ENCODE measurements at places on chromosomes 1 and 21. TPM values are rescaled to one million over a fixed set of nuclear protein-coding genes. Genes with fewer than 3 reads are reported as not detected.

Gene IVL
- not detected for total RNA-seq

Gene OLIG1
- total RNA-seq: 5.4 TPM

Gene RIPPLY3
- total RNA-seq: 3.2 TPM

Gene CD5L
- total RNA-seq: not detected

Gene RXFP4
- total RNA-seq: not detected
